Renal cortex interstitium (tissue), 15 donors: ENCODE measurements at places on chromosomes 12 and 14.

DNA sequence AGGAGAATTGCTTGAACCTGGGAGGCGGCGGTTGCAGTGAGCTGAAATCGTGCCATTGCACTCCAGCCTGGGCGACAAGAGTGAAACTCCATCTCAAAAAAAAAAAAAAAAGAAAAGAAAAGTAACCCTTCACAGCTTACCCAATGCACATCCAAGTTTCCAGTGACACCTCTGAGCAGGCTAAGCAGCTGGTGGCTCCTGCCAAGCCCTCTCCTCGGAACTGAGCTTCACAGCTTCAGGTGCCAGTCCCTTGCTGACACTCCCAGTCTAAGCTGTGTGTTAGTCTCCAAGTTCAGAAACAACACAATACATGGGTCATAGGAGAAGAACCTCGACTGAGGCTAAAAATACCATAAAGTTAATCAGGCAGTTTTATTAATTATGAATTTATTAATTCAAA, 7.9 kb downstream of the CD9 start:
- no peak for DNase-seq

DNA sequence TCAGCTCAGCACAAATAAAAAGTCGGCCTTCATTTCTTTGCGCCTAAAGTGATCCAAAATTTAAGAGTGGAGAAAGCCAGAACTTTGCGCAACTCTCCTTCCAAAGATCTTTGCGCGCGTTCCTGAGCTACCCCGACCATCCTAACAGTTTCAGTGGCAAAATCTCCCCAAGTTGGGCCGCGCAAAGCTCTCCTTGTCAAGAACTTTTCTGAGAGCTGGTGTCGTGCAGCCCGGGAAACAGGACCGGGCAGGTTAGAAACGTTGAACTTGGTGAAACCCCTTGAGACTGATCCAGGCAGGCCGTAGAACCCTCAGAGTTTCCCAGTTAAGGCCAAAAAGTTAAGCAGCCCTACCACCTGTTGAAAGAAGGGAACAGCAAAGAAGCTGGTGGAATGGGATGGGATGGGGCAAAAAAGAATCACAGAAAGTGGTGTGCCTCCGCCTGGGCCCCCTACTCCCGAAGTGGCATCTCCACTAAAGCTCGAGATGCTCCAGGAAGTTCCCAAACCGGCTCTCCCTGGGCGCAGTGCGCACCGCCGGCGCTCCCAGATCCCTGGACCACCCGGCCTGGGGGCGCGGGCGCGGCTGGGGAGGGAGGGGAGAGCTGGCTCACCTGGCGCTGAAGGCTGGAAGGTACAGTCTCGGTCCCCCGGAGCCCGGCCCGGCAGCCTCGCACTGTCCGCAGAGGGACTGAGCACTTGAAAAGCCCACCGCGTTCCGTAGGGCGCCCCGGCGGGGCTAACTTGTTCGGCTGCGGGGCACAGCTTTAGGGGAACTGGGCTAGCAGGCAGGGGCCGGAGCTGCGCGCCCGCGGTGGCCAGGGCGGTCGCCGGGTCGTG, 768 bp downstream of the DBX2 start:
- DNase-seq: no peak

DNA sequence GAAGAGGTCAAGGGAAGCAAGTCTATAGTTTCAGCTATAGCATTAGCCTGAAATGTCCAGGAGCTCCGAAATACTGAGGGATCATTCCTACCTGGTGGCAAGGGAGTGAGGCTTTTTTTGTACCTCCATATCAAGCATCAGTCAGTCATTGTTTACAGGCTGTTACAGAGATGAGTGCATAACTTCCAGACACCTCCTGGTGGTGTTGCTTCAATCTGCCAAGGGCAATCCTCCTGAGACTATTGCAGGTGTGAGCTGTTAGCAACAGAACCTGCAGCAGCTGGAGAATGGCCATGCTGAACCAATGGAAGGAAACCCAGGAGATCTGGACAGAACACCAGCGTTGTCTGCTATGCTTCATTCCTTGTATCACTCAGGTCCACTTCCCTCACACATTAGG, 80.0 kb upstream of the SLC8A3 start:
- DNase-seq: no peak

DNA sequence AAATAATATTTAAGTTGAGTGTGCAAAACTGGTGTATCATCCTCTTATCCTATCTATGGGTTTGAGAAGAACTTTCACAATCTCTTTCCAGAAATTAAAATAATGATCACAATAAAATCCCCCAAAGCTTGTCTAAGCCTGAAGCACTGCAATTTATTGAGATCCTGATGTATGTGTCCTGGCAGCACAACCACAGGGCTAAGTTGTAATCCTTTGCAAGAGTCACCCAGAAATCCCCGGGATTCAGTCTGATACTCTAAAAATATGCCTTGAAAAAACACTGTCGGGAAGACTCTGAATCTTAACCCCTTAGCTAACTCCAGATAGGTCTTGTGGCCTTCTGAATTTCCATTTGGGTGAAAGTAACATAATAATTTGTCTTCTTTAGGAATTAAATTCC, 40.3 kb upstream of the STXBP6 start:
- DNase-seq: no peak

DNA sequence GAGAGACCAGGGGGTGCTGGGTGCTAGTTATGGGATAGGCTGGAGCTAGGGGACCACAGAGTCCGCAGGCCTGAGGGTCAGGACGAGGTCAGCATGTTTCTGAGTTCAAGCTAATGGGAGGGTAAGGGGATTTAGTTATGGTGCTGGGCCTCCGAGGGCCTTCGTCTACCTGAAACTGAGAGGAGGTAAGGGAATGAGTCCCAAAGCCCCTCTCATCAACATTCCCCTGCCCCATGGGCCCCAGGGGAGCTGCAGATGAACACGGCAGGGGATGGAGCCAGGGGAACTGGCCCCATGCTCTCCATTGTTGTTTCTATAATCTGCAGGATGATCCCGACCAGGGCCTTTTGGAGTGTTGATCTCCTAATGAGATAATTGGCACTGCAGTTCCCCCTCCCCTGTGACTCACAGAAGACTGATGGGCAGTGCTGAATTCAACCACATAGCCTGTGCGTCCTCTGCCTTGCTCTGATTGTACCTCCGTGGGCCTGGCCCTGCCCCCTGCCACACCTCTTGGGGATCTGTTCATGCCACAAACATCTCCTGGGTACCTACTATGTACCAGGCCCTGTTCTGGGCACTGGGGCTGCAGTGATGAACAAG, 21.4 kb downstream of the FAIM2 start:
- DNase-seq: no peak
